ENCODE measurements at places on chromosomes 16 and 17.

DNA sequence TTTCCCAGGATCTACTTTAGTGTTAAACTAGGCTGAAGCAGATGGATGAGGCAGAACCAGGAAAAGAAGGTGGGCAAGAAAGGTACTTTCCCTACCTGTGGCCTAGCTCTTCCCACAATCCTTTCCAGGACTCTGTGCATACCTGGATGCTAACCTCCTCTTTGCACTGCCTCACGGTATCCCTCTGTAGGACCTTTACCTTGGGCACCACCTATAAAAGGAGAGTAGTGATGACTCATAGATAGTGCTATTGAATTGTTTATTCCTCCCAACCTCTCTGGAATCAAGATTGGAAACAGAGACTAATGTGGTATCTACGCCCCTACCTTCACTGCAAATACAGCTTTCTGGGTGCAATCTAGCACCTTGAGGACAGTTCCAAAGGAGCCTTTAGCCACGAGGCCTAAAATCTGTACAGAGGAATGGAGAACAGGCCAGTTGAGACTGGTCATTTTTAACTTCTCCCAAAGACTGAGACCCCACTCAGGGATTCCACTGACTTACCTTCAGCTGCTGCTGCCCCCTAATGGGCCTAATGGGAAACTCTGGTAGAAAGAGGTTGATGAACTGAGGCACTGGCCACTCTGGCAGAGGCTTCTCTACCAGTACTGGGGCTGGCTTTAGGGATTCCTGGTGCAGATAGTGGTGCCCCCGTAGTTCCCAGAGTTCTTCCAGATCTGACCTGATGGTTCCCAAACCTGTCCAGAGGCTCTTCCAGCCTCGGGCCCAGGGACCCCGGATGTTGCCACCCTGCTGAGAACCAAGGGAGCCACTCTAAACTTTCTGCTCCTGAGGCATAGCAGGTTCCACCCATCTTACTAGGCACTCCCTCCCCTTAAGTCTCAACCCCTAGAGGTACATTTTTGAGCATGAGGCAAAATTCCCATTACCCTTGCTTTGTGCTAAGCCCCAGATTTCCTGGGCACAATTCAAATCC, 781 bp downstream of the RSKR start:
- no peak for DNase-seq

DNA sequence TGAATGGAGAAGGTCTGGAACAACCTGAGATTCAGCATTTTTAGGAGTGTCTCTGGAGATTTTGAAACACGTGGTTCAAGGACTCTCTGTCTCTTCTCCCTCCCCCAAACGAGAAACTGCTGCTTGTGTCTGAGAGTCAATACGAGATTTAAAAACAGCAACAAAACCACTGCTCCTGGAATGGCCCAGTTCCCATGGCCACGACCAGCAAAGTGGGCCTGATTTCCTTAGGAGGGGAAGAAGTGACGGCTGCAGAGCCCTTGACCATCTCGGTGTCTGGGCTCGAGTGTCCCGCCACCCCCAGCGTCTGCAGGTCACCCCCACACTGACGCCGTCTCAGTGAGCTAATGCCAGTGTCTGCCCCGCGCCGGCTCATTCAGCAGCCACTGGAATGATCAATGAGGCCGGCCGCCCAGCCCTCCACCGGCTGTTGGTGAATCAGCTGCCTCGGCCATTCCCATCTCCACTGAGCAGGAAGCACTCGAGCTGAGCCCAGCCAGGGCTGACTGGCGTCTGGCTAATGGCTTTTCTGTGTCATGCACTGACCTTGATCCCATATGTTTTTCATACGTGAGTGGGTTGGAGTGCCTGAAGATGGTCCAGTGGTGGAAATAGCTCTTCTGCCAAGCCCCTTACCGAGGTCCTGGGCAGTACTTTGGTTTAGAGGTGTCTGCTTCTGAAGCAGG, 151.8 kb downstream of the PITPNC1 start:
- peak; percentile 77 for DNase-seq

- no peak for DNase-seq
These were observed 7.7 kb upstream of the GINS3 start for GRCh38 chr16:58384437-58385055.

GRCh38 chr16:87240211-87241136, 76.7 kb downstream of the C16orf95 start:
- DNase-seq: no peak

- no peak for DNase-seq
These were observed 13.6 kb downstream of the OR1D5 start for GRCh38 chr17:3049705-3050295.

- no peak for DNase-seq
These were observed 45.2 kb downstream of the TMEM100 start for GRCh38 chr17:55677446-55677845.

DNA sequence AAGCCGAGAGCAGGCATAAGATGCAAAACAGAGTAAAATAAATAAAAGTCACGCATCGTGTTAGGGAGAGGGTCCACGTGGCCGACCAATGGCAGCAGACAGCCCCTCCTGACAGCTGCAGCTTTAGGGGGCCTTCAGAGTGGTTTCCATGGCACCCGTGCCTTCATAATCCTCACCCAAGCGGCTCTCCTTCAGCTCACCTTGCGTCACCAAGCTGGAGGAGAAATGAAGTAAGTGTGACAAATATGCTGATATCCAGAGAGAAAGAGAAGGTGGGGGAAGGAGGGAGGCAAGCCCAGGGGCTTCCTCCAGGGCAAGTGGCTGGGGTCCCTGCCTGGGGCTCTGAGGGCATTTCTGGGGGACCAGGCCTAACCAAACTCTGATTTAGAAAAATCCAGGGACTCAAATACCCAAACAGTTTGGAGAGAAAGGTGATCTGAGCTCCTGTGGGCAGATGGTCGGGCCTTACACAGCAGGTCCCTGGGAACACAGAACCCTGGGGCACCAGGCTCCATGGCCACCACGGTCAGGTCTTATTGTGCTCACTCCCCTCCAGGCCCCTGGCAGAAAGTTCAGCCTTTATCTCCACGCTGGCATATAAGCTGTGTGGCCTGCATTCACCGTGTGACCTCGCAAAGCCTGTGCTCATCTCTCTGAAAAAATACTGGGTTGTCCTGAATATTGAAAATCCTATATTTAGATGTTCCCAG, 80.7 kb upstream of the TNRC6C start:
- DNase-seq: no peak

GRCh38 chr16:87762620-87763019, 3.2 kb downstream of the KLHDC4 start:
- DNase-seq: no peak

DNA sequence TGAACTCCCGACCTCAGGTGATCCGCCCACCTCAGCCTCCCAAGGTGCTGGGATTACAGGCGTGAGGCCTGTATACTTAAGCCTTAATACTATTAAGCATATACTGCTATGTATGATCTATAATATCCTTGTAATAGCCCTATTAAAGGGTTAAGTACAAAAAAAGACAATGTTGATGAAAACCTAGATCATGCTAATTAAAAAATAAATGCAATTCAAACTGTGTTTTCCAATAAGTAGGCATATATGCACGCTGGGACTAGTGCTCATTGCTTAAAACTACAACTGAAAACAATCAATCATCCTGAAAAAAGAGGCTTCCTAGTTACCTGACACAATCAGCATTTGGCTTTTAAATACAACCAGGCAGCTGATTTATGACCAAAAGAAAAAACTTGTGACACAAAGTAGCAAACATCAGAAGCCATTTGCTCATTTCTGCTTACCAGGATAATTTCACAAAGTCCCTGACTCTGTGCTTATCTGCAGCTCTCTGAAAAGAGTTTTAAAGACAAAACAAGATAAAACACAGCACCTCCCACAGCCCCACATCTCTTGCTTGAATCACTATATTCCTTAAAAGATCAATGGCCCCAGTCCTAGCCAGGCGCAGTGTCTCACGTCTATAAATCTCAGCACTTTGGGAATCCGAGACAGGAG, 11.1 kb downstream of the ZNF385C start:
- DNase-seq: no peak

DNA sequence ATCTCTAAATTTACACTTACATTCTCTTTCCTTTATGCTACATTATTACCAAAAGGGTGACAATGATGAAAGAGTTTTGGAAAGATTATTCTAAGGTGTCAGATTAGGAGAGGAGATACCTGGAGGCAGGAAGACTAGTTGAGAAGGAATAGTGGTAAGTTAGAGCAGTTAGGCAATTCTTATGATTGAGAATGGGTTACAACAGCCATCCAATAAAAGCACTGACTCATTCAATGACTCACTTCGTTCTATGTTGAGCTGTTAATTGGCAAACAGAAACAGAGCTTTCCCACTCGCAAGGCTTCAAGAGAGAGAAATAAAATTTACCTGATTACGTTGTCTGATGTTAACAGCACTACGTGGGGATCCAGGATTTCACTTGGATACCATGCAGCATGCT, 5.8 kb downstream of the NUP88 start:
- DNase-seq: peak; percentile 72

DNA sequence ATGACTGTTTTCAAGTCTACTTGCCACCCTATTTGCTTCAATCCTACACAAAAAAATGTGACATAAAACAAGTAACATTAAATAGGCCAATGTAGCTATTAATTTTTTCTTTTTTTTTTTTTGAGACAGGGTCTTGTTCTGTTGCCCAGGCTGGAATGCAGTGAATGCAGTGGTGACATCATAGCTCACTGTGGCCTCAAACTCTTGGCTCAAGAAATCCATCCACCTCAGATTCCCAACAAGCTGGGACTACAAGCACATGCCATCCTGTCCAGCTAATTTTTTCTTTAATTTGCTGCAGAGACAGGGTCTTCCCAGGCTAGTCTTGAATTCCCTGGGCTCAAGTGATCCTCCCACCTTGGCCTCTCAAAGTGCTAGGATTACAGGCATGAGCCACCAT, 29.4 kb downstream of the ANKFY1 start:
- DNase-seq: no peak

DNA sequence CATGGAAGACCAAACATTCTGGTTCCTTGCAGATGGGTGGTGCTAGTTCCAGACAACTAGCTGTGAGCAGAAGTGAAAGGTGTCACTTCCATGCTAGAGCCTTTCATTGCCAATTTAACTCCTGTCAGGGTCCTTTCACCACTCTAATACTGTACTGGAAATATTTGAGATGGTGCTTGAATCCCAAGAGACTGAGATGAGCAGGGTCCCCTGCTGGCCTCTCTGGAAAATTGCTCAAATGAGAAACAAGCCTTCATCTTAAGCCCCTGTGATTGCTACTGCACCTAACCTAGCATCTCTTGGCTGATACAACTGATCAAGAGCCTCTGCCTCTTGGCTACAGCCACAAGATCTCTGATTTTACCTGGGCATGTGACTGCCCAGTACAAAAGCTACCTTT, 7.4 kb upstream of the VAC14 start:
- no peak for DNase-seq

Measured in kidney epithelial cell (primary cell).